ENCODE measurements at places on chromosomes 7 and 10. TPM values are rescaled to one million over a fixed set of nuclear protein-coding genes. Genes with fewer than 3 reads are reported as not detected.

TRIM50 gene
- polyA plus RNA-seq: not detected

NPTX2 gene
- 1.2 TPM for polyA plus RNA-seq

CTTNBP2 gene
- polyA plus RNA-seq: not detected

SCART1 gene
- 3.4 TPM for polyA plus RNA-seq

SLC35B4 gene
- 19.3 TPM for polyA plus RNA-seq

PITX3 gene
- polyA plus RNA-seq: not detected

ADCY1 gene
- polyA plus RNA-seq: 0.54 TPM

All from SK-N-SH (cell line).